ENCODE measurements at places on chromosomes 6 and 20.

DNA sequence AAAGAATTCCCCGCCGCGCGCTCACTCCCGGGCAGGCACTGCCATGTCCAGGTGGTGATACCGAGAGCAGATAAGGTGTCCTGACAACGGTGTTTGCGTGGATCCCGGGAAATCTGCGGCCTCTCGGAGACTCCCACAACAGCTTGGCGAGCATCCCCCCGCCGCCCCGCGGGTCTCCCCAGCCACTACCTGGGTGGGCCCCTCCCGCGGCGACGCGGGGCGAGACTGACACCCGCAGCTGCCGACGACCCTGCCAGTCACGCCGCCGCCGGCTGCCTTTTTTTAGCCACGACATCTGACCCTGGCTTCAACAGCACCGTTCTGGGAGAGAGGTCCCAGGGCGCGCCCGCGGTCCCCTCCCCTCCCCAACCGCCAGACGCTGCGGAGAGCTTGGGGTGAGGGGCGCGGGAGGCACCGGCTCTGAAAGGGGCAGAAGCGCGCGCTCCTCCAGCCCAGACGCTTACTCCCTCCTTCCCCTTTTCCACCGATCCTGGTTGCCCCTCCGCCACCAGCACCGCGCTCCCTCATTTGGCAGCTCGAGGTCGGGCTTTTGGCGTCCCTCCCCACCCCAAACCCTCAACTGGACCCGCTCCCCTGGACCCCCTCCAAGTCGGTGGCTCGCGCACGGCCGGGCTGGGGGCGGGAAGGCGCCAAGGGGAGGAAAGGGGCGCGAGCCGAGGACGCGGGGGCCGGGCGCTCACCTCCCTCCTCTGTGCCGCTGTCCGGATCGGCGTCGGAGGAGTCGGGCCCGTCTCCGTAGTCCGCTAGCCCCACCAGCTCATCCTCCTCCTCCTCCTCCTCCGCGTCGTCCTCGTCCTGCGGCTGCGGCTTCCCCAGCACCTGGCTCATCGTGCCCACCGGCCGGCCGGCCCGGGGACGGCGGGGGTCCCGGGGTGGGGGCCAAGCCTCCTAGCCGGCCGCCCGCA is 665 bp downstream of the RRAGD start:
- DNase-seq, result peak; percentile 55

DNA sequence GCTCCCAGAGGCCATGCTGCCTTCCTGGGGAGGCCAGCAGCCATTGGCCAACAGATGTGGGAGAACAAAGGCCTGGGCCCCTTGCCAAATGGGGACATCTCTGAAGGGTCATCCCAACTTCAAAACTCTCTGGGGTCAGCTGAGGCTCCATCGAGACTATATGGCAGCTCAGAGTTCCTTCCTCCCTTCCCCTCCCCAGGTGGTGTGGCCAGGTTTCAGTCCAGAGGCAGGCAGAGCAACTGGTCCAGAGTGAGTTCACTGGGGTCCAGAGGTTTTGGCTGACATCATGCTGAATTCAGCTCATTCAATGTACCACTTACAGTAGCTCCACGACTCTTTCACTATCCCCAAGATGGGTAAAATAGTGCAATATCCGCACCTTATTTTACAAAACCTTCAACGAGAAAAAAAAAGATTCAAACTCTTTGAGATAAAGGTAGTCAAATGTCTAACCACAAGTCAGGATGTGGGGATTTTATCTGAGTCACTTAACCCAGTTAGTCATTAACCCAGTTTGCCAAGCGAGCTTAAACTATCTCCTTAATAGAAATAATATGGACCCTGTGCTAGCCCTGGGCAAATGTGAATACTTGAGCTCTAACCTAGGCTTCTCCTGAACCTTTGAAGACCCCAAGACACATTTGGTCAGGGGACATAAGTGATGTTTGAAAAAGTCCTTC is 108.4 kb upstream of the PLEKHG1 start:
- no peak for DNase-seq

GRCh38 chr6:77430504-77430903 is 32.8 kb downstream of the HTR1B start:
- no peak for DNase-seq

- DNase-seq, result no peak
Observed at GRCh38 chr6:73802366-73802765, 106.4 kb downstream of the CD109 start.

GRCh38 chr6:163662604-163663225 is 248.2 kb downstream of the QKI start:
- DNase-seq, result no peak

DNA sequence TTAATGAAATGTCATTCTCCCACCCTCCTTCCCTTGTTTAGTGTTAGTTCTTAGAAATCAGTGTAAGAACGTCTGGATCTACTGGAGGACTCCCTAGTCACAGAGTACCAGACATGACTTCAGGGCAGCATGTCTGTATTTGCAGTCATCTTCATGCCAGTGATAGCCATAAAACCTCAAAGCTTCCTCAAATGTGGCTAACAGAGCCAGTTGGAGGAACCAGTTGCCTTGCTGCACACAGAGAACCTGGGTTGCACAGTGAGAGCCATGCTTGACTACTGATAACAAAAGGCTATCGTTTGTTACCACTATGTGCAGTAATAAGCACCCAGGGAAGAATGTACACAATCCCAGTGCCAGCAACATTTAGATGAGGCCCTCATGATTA is 20.1 kb downstream of the NT5E start:
- no peak for DNase-seq

- DNase-seq, result no peak
Observed at GRCh38 chr6:142671791-142672190, 273.2 kb downstream of the HIVEP2 start.

GRCh38 chr6:37971711-37972390 is 152.3 kb downstream of the ZFAND3 start:
- peak; percentile 39 for DNase-seq

GRCh38 chr20:497979-498378 is 35.6 kb upstream of the TBC1D20 start:
- DNase-seq, result no peak

DNA sequence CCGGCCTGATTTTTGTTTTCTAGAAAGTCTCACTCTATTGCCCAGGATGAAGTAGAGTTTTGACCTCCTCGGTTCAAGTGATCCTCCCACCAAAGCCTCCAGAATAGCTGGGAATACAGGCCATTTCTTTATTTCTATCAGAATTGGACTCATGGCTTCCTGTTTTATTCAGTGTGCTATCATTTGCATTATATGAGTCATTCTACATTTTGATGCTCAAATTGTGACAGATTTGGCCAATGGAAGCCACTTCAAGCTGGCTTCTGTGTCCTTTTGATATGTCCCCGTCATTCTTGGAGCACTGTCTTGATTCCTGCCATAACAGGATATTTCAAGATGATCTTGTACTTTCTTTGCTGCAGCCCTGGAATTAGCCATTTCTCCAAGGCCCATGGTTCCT is 75.1 kb downstream of the CNBD2 start:
- DNase-seq, result no peak

- no peak for DNase-seq
Observed at GRCh38 chr20:8335059-8335458, 203.0 kb downstream of the PLCB1 start.

- no peak for DNase-seq
Observed at GRCh38 chr6:130322673-130323268, 43.0 kb upstream of the TMEM200A start.

DNA sequence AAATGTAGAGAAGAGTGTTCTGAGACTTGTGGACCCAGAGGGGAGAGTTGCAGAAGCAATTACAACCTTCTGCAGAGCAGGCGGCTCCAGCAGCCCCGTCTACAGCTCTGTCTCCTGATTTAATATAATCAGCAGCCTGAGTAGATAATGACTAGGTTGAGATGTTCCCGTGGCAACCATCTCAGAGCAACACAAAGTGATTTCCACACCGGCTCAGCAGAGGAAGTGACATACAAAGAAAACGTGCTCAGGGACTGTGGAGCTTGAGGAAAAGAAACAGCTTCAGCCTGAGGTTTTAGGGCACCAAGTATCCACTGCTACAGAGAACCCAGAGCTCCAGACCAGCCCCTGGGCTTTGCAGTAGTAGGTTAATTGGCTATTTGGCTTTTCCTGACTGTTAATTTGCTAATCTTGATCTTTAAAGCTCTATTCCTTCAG is 136.4 kb downstream of the MTFR2 start:
- peak; percentile 77 for DNase-seq

GRCh38 chr20:56418385-56418861 is 6.4 kb downstream of the CASS4 start:
- DNase-seq, result no peak

DNA sequence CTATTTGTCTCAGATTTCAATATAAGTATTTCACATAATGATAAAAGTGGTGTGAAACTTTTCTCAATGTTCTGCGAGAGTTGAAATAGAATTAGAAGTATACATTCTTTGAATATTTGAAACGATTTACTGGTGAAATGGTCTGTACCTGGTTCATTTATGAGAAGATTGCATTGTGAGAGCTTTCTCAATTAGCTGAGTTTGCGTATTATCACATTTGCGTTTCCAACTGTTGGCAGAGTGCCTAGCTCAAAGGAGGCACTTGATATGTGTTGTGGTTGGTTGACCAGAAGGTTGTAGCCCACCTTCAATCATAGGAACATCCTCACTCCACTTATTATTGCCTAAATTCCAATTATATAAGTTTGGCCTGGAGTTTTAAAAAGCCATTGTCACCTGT is 58.8 kb upstream of the EXOC2 start:
- no peak for DNase-seq

- DNase-seq, result no peak
Observed at GRCh38 chr20:10432079-10432478, 1.9 kb downstream of the MKKS start.
